ENCODE measurements at places on chromosomes 5 and 9.

- DNase-seq: no peak
Observed at GRCh38 chr5:2113348-2114131, 230.8 kb upstream of the IRX4 start.

DNA sequence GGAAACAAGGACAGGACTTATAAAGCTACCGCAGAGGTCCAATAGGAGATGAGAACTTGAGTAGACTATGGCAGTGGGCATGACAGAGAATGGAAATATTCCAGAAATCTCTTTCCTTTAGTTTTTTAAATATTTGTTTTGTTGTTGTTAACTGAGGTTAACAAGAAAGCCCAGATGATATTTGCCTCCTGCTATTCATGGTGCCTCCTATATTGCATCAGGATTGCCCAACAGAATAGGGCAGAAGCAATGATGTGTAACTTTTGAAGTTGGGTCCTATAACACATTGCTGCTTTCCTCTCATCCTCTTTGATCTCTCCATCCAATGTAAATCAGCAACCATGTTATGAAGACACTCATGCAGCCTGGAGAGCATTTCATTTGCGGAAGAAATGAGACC, 42.8 kb downstream of the PDE4D start:
- no peak for DNase-seq

DNA sequence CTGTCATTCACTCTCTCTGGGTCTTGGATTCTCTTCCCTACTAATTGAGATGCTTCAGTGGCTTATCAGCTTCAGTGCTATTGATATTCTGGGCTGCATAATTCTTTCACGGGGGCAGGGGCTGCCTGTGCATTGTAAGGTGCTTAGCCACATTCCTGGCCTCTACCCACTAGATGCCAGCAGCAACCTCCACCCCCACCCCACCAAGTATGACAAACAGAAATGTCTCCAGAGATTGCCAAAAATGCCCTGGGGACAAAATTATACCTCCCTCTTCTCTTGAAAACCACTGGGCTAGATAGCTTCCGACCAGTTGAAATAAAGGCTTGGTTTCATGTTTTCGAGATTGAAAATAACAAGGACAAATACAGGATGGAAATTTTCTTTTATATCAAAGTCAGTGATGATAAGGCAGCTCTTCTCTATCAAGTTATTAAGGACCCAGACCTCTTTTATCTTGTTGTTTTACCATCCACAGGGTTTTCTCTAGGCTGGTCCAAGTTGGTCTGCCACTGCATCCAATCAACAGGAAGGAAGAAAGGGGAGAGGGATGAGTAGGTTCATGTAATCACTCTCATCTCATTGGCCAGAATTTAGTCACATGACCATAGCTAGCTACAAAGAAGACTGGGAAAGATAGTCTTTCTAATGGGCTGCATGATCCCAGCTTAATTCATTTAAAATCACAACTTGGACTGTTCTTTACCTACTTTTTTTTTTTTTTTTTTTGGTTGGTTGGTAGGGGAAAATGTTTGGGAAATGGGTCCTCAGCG, 92.1 kb upstream of the RANBP3L start:
- DNase-seq: no peak

GRCh38 chr9:76203373-76203772, 190.9 kb downstream of the RFK start:
- DNase-seq: no peak

DNA sequence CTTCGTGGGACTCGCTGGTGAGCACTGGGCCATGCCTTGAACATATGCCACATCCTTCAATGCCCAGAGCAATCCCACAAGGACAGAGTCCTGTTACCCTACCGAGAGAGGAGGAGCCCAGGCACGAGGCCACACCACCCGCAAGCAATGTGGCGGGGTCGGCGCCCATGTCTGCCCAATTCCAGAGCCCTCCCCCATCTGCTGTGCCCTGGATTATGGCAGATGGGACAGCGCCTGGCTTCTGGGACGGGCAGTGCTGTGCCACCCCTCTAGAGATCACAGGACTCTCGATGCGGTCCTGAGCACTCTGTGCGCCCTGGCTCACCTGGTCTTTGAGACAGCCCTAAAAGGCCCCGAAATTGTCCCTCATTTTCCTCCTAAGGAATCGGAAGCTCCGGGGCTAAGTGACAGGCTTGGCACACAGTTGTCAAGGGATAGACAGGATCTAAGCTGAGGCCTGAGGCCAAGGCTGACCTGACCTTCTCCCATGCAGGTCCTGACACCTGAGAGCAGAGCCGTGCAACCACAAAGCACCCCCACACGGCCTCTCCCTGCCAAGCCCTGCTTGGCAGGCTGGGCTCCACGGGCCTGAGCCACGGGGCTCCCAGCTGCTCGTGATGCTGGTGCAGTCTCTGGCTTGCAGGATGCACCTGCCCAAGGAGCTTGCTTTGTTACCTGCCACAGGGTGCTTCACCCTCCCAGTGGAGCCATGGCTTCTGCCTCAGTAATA, 48.8 kb downstream of the PRRT1B start:
- no peak for DNase-seq

DNA sequence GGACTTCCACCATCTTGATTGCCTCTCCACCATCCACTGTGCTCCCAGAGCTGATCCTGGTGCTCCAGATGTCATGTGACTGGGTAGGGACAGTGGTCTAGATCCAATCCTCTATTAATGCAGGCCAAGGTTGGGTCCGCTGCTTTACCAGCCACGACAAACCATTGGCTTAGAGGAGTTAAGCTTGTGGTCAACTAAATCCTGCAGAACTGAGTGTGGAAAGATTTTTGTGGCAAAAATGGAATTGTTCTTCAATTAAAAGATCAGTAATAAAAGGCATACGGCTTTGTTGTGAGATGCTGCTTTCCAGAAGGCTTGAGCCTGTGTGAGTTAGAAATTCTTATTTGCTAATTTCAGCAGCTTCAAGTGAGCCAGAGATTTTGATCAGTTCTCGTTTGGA, 30.7 kb downstream of the SLC1A3 start:
- no peak for DNase-seq

DNA sequence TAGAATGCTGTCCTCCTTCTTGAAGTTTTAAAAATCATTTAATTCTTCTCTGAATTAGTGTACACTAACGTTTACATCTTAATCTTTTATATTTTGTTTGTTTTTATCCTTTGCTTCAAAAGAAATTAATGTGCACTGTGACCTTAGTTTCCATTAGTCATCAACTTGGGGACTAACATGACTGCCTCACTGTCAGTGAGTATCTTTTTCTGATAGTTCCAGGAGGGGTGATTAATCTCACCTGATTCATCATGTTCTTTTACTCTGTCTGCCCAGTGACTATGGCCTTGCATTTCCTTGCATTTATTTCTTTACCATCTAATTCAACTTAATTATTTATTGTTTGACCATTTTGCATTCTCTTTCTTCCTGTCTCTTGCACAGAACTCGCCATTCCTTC, 33.4 kb upstream of the NR3C1 start:
- DNase-seq: no peak

DNA sequence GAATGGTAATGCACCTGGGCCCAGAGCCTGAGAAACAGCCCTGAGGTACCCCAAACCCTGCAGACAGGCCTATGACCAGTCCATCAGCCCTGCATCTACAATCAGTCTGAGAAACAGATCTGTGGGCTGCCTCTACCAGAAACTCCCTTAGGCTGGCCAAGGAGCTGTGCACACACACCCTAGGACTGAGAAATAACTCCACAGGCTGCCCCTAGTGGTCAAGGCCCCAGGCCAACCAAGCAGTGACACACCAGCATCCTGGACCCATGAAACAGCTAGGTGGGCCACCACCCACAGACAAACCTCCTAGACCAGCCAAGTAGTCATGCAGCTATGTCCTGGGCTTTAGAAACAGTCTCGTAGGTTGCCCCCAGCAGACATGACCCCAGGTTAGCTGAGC, 253.6 kb upstream of the VLDLR start:
- no peak for DNase-seq

DNA sequence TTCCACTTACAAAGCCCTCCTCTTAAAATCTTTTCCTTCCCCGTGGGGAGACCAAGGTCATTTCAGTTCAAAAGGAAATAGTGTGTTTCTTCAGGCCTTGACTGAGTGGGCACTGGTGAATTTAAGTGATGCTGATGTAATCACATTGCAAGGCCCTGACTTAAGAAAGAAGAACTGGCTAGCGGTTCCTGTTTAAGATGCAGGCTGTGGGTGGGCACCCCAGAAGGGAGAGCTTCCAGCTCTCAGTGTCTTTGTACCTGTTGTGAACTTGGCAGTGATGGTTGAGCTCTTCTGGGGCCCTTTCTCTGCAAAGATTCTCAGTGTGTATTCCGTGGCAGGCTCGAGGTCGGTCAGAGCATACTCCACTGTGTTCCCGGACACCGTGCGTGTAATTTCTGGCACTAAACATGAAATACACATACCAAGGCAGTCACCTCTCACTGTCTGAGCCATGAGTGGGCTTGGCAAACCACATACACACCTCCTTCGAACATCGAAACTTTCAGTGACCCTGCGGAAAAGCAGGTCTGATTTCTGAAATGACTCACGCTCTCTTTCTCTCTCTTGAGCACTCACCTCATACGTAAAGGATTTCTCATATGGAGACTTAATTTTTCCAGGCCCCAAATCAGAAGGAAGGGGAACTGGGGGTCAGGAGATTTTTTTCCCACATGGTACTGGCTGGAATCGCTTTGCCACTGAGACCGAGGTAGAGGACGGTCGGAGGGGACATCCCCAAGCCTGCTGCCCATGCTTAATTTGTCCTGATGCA, 81.9 kb downstream of the TNC start:
- peak; percentile 76 for DNase-seq

DNA sequence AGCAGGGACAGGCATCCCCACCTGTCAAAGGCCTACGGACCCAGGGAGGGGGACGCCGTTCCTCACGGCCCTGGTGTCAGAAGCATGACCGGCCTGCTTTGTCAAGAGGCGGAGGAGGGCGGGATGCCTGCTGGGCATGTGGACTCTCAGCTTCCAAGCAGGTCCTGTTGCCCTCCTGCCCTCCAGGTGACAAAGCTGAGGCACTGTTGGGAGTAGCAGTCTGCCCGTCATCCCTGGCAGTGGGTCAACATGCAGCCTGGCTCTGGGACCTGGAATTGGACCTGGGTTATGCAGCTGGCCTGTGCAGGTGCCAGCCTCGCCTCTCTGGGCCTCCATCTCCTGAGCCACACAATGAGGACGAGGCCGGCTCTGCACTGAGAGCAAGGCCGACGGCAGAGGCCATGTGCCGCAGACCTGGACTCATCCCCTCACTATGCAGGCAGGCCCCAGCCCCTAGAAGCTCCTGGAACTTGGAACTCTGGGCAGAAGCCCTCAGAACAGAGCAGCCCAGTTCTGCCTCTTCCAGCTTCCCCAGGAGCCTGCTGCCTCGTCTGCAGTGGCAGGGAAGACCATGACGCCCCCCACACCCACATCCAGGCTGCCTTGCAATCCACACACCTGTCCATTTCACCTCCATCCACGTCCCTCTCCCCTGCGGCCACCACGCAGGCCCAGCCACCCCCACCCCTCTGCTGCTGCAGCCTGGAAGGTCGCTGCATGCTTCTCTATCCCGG, 20.8 kb upstream of the FCN1 start:
- no peak for DNase-seq

- no peak for DNase-seq
Observed at GRCh38 chr9:8686516-8686915, 886.9 kb upstream of the DMAC1 start.

GRCh38 chr9:37692622-37693221, 42.0 kb downstream of the FRMPD1 start:
- no peak for DNase-seq

GRCh38 chr9:138114501-138115245, 237.1 kb downstream of the CACNA1B start:
- no peak for DNase-seq

DNA sequence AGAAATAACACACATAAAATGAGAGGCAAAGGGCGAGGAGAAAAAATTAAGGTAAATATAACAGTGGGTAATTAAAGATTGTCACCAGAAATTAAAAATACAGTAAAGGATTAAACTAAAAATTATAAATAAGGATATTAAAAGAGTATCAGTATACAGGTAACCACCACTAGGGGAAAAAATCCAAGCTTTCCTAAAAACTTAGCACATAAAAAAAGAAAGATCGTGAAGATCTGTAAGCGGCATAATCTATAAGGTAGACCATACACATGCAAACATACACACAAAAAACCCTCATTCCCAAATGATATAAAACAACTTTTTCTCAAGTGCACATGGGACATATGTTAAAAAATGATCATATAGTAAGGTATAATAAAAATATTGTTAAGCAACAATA, 577.3 kb upstream of the NUDT12 start:
- no peak for DNase-seq

GRCh38 chr5:60829490-60830266, 14.4 kb downstream of the ELOVL7 start:
- DNase-seq: no peak

DNA sequence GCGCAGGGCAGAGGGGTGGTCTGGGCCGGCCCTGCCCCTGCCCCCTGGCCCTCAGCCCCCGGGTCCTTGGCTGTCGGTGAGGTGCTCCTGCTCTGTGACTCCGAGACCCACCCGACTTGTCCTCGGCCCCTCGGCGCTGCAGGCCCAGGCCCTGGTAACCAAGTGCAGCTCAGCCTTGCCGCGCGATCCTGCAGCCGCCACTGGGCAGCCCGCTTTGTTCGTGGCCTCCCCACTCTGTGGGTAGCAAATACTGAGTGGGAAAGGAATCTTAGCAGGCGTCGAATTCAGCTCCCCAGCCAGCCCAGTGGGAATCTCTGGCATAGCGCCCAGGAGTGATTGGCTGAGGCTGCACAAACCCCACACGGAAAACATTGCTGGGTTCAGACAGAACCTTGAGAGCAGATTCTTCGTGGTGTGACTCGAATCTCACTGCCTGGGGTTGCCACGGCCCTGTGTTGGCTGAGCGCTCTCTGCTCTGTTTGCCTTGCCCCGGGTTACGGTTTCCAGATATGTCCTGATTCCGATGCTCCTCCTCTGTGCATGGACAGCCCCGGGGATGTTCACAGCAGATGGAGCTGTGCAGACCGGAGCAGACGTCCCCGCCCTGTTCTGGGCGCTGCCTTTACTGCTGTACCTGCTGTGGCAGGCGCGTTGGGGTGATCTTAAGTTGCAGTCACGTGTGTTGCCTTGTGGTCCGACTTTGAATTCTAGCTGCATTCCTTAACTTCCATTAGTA, 13.4 kb upstream of the EXOC3 start:
- DNase-seq: no peak

- no peak for DNase-seq
Observed at GRCh38 chr5:170151097-170151831, 45.6 kb downstream of the FOXI1 start.

DNA sequence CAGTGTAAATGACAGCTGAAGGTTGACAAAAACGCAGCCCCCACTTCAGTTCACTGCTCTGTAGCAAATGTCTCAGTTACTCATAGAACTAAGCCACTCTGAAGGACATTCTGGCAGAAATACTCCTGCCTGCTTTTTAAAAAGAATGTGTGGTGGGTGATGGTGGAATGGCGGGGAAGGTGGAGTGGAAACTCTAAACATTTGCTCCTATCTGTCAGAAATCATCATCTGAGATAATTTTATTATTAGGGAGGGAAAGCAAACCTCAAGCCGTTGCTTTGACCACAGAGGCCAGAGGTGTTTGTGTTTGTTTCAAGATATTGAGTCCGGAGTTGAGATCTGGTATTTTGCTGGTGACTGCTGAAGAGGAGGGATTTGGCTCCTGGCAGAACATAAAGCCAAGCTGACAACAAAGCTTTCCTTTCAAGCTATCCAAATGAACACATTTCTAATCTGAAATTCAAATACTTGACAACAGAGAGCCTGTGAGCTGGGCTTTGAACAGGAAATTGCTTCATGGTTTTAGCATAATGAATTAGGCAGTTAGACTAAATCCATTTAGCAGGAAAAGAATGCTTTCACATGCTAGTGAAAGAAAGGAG, 362.7 kb downstream of the CSNK1G3 start:
- no peak for DNase-seq

- DNase-seq: no peak
Observed at GRCh38 chr5:152534641-152535040, 129.6 kb upstream of the NMUR2 start.

- no peak for DNase-seq
Observed at GRCh38 chr5:133866160-133866902, 102.1 kb downstream of the C5orf15 start.

Measured in T-helper 2 cell treated with Interferon-gamma antibody and Interleukin-4, amounts not matched to agents 5 μg/mL and 100 μg/mL, for 36 hours (primary cell).